ENCODE measurements at places on chromosomes 7 and 10.

GRCh38 chr7:129855234-129855673, 97.5 kb downstream of the UBE2H start:
- no peak for DNase-seq

GRCh38 chr10:122112021-122112616, 123.2 kb downstream of the TACC2 start:
- DNase-seq = no peak

DNA sequence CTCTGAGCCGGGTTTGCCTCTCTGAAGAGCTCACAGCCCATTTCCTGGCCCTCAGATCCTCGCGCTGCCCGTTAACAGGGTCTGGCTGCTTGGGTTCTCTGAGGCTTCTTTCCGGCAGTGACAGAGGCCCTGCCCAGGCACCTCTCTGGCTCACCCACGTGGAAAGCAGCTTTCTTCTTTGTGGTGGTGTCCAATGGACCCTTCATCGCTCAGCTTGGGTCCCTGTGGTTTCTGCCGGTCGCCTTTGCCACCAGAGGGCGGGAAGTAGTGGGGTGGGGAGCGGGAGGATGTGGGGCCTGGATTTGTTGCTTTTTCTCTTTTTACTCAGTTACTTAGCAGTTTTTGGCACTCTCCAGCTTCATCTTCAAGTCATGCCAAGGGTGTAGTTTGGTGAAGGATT, 15.6 kb upstream of the JAKMIP3 start:
- no peak for DNase-seq

DNA sequence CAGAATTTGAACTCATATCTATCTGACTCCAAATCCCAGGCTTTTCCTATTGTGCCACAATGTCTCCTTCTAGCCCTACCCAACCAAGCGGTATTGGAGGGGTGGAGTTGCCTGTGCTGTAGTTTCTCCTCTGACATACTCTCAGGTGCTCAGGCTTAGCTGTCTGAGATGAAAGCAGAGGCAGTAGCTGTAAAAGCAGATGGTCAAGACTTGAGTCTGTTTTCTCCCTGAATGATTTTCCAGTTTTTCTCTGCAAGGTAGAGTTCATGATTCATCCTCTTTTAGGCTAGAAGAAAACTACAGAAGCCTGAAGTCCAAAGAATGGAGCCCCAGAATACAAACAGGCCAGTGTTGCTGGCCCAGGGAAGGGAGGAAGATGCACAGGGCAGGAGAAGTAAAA, 130.0 kb downstream of the PDE1C start:
- no peak for DNase-seq
